Ovary (tissue), 10 donors: ENCODE measurements at places on chromosomes 4 and X. TPM values are rescaled to one million over a fixed set of nuclear protein-coding genes. Genes with fewer than 3 reads are reported as not detected.

DNA sequence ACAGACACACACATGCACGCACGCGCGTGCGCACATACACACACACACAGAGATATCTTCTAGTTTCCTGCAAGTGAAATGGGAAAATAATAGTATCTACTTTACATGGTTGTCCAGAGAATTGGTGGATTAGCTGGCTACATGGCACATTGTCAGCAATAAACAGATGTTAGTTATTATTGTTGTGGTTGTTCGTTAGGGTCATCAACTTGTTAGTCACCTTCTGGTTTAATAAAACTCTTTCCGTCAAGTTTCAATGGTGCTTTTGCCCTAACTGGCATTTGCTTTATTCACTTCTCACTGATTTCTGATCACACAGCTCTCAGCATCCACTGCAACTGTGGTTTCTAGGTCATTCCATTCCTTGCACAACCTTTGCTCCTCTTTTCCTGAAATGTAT lies 25.4 kb upstream of the RASL11B start:
- no peak overlapping the region for H3K27ac ChIP-seq
- no peaks in the 10 kb centered on the region for H3K36me3 ChIP-seq
- DNase-seq = no peak

The FAM9C gene
- total RNA-seq = 0.10 TPM

- H3K4me1 ChIP-seq = no peaks in the 10 kb centered on the region
- H3K36me3 ChIP-seq = no peaks in the 10 kb centered on the region
- H3K27me3 ChIP-seq = no peaks in the 10 kb centered on the region
- no peak for DNase-seq
These were observed 8.4 kb downstream of the UGT8 start for GRCh38 chr4:114607056-114607455.

GRCh38 chr4:105061136-105061696 lies 85.5 kb upstream of the TET2 start:
- no peak for DNase-seq
- H3K27me3 ChIP-seq = no peaks in the 10 kb centered on the region
- no peak overlapping the region for H3K27ac ChIP-seq
- H3K4me3 ChIP-seq = no peak overlapping the region

GRCh38 chr4:177386278-177386815 lies 55.9 kb downstream of the AGA start:
- no peaks in the 10 kb centered on the region for H3K27me3 ChIP-seq
- H3K27ac ChIP-seq = no peak overlapping the region
- DNase-seq = no peak
- H3K36me3 ChIP-seq = no peaks in the 10 kb centered on the region
- H3K4me3 ChIP-seq = no peak overlapping the region
- H3K4me1 ChIP-seq = no peaks in the 10 kb centered on the region

The BRS3 gene
- 0.23 TPM for total RNA-seq

The FOXR2 gene
- not detected for total RNA-seq

The FAM9A gene
- total RNA-seq = not detected

DNA sequence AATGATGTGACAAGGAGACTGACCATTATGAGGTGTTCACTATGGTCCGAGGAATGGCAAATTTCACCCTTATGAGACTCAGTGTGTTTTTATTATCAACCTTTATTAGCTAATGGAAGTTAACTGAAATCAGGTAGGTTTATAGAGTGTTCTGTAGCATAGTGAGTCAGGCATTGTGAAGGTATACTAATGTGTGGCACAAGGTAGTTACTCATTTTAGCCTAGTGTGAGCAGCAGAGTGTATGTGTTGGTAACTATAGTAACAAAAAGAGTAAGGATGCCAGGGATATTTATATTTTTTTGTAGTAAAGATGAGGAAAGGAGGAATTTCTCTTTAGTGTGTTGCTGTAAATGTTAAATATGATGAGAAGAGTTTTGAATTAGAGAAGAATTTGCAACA lies 12.0 kb downstream of the PDLIM5 start:
- peaks cover 2% of the 10 kb centered on the region for H3K4me1 ChIP-seq
- H3K27ac ChIP-seq = no peak overlapping the region
- H3K27me3 ChIP-seq = no peaks in the 10 kb centered on the region
- H3K36me3 ChIP-seq = no peaks in the 10 kb centered on the region

The TLR8 gene
- total RNA-seq = 0.97 TPM

GRCh38 chrX:11768039-11768438 lies 10.0 kb downstream of the MSL3 start:
- no peaks in the 10 kb centered on the region for H3K27me3 ChIP-seq
- H3K36me3 ChIP-seq = no peaks in the 10 kb centered on the region
- H3K27ac ChIP-seq = no peak overlapping the region

DNA sequence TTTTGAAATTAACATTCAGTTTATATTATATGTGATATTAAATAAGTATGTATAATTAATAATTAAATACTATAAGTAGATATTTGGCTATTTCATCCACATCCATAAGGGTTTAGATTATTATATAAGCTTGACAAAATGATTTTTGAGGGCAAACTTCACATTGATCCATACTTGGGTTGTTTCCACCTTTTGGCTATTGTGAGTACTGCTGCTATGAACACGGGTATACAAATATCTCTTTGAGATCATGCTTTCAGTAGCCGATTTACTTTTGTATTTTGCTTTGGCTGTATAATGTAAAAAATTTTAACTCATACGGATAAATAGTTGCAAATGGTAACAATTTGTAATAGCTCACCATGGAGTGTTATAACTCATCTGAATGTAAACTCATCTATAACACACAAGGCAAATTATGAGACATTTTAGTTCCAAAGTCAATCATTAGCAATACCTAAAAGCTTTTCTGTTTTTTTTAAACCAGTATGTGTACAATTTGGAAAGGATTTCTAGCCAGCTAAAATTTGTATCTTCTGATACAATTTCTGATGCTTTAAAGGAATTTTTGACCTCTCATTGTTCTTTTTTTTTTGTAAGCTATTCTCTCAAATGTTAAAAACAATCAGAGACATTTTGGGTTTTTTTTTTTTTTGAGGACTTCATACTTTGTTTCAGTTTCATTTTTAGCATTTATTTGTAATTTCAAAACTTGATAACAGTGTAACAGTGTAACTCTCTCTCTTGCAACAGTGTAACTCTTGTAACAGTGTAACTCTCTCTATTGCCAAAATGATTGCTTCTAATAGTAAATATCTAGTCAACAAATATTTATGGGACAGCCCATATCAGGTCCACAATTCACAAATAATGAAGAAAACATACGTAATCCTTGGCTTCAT lies 51.8 kb upstream of the ARX start:
- H3K36me3 ChIP-seq = no peaks in the 10 kb centered on the region
- no peaks in the 10 kb centered on the region for H3K4me1 ChIP-seq
- no peak for DNase-seq

- no peak overlapping the region for H3K4me3 ChIP-seq
- no peaks in the 10 kb centered on the region for H3K36me3 ChIP-seq
These were observed 231.5 kb downstream of the SLC7A11 start for GRCh38 chr4:138010639-138011038.

- no peaks in the 10 kb centered on the region for H3K27me3 ChIP-seq
- DNase-seq = no peak
- no peak overlapping the region for H3K27ac ChIP-seq
- no peaks in the 10 kb centered on the region for H3K4me1 ChIP-seq
- no peaks in the 10 kb centered on the region for H3K36me3 ChIP-seq
These were observed 1007.1 kb downstream of the SH3BGRL start for GRCh38 chrX:82208975-82209374.

GRCh38 chr4:80333121-80333520 lies 2.4 kb upstream of the CFAP299 start:
- H3K4me1 ChIP-seq = peaks cover 7% of the 10 kb centered on the region
- no peaks in the 10 kb centered on the region for H3K27me3 ChIP-seq
- H3K36me3 ChIP-seq = no peaks in the 10 kb centered on the region

- no peak overlapping the region for H3K27ac ChIP-seq
- H3K4me3 ChIP-seq = no peak overlapping the region
- H3K36me3 ChIP-seq = no peaks in the 10 kb centered on the region
- H3K27me3 ChIP-seq = no peaks in the 10 kb centered on the region
- no peaks in the 10 kb centered on the region for H3K4me1 ChIP-seq
- DNase-seq = no peak
These were observed 182.5 kb upstream of the GALNT7 start for GRCh38 chr4:172986114-172986513.

The FAM133A gene
- 0.20 TPM for total RNA-seq

The PNCK gene
- 5.9 TPM for total RNA-seq

DNA sequence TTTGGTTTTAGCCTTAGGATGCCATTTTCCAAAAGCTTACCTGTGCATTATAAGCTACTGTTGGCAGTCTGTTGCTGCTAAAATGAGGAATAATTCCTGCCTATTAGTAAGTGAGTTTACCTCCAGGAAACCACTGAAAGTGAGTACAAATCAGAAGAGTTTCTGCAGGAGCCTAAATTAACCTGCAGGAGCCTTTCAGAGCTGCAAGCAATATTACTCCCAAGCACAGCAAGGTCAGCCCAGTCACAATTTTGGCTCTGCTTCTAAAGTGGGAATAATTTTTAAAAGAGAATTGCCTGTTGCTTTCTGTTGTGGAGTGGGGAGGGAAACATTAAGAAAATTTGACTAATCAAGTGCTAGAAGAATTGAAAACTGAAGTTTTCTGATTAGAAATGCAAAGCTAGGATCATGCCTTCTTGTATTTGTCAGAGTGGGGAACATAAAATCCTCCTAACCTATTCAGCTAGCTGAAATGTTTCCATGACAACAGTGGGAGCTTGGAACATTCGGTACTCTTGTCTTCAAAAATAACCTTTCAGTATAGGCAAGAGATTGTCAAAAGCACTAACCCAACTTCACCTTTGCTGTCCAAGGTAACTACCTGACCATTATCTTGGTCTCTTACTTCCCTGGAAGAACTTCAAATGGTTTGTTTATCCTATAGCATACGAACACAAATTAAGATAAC lies 193.2 kb downstream of the COMMD8 start:
- H3K4me1 ChIP-seq = no peaks in the 10 kb centered on the region
- no peak overlapping the region for H3K27ac ChIP-seq
- DNase-seq = no peak
- no peak overlapping the region for H3K4me3 ChIP-seq
- no peaks in the 10 kb centered on the region for H3K27me3 ChIP-seq

- H3K27ac ChIP-seq = no peak overlapping the region
- H3K36me3 ChIP-seq = no peaks in the 10 kb centered on the region
- H3K27me3 ChIP-seq = no peaks in the 10 kb centered on the region
- DNase-seq = no peak
- peaks cover 14% of the 10 kb centered on the region for H3K4me1 ChIP-seq
These were observed 3.3 kb downstream of the C4orf54 start for GRCh38 chr4:99654361-99654761.

- no peak overlapping the region for H3K4me3 ChIP-seq
- no peaks in the 10 kb centered on the region for H3K4me1 ChIP-seq
- H3K36me3 ChIP-seq = no peaks in the 10 kb centered on the region
- H3K27me3 ChIP-seq = no peaks in the 10 kb centered on the region
- no peak for DNase-seq
These were observed 174.0 kb upstream of the MAP3K15 start for GRCh38 chrX:19689170-19689779.

The EFHC2 gene
- total RNA-seq = 5.3 TPM

DNA sequence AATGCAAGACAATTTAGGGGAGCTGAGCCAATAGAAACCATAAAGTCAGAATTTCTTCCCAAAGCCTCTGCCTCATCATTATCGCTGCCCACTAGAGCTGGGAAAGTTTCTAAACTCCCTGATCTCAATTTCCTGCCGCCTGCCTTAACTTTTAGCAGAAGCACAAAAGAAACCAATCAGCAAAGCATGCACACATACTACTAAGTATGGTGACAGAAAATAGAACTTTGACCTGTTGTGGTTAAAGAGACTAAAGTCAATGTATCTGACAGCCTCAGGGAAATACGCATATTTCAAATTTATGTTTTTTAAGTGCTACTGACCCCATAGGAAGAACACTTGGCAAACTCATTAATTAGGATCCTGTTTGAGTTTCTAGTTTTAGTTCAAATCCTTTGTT lies 10.1 kb downstream of the STK26 start:
- no peaks in the 10 kb centered on the region for H3K36me3 ChIP-seq
- H3K4me3 ChIP-seq = no peak overlapping the region
- no peak for DNase-seq
- no peak overlapping the region for H3K27ac ChIP-seq
- H3K4me1 ChIP-seq = no peaks in the 10 kb centered on the region

The TREX2 gene
- total RNA-seq = 2.3 TPM

DNA sequence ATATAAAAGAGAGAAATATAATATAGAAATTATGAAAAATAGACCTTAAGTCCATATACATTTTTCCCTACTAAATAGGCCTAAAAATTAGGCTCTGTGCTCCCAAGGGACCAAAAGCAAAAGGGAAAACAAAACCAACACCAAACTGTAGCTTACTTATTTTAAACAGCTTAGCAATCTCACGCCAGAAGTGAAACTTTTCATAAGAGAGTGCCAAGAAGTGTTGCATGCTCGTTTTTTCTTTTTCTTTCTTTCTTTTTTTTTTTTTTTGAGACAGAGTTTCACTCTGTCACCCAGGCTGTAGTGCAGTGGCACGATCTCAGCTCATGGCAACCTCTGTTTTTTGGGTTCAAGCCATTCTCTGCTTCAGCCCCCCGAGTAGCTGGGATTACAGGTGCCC lies 250.4 kb downstream of the TMA16 start:
- H3K27ac ChIP-seq = no peak overlapping the region
- no peaks in the 10 kb centered on the region for H3K36me3 ChIP-seq

GRCh38 chrX:47936940-47937317 lies 66.9 kb downstream of the ZNF182 start:
- H3K27me3 ChIP-seq = no peaks in the 10 kb centered on the region
- H3K4me3 ChIP-seq = no peak overlapping the region
- DNase-seq = no peak
- no peak overlapping the region for H3K27ac ChIP-seq
- no peaks in the 10 kb centered on the region for H3K36me3 ChIP-seq

The SMR3A gene
- total RNA-seq = not detected

DNA sequence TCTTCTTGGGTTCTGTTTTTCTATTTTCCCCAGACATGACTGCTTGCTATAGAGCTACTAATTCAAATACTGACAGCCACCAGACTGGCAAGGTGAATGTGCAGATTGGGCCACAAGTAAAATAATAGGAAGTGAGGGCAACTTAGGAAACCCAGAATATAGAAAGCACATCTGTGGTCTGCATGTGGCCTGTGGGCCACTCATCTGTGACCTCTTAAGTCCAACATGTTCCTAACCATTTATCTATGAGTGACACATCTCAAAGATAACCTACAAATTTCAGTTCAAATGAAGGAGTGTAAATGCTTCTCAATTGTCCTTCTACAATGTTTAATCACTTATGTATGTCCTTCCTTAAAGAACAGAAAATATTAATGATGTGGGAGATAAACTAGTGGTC lies 128.9 kb downstream of the REELD1 start:
- H3K4me3 ChIP-seq = no peak overlapping the region
- H3K27me3 ChIP-seq = no peaks in the 10 kb centered on the region
- no peak for DNase-seq
- no peaks in the 10 kb centered on the region for H3K4me1 ChIP-seq

- no peaks in the 10 kb centered on the region for H3K36me3 ChIP-seq
- no peak overlapping the region for H3K4me3 ChIP-seq
- no peaks in the 10 kb centered on the region for H3K27me3 ChIP-seq
These were observed 73.4 kb downstream of the ANAPC4 start for GRCh38 chr4:25450491-25450901.

The CLDN34 gene
- total RNA-seq = not detected

GRCh38 chr4:40923316-40924095 lies 173.8 kb downstream of the NSUN7 start:
- H3K36me3 ChIP-seq = no peaks in the 10 kb centered on the region
- H3K4me1 ChIP-seq = no peaks in the 10 kb centered on the region
- H3K4me3 ChIP-seq = no peak overlapping the region
- DNase-seq = no peak
- no peaks in the 10 kb centered on the region for H3K27me3 ChIP-seq

The AADAT gene
- total RNA-seq = 3.7 TPM

The ADAM29 gene
- total RNA-seq = not detected
